ENCODE measurements at places on chromosomes 2 and 18.

DNA sequence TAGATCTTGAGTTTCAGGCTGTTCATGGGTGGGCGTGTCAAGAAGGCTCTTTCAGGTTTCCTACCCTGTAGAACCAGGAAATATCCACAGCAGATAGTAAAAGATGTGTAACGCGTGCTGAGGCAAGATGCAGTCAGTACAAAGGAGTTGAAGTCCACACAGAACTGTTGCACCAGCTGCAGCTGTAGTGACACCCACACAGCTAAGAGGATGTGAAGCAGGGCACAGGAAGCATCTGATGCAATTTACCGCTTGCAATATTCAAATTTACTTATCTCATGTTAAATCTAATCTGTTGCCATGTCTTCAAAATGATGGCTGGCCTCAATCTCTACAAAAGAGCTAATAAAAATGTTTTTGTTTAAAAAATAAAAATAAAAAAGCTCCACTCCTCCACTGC lies 132.8 kb downstream of the ARHGAP15 start:
- DNase-seq = no peak

- no peak for DNase-seq
These were observed 159.0 kb downstream of the ZNF516 start for GRCh38 chr18:76335859-76336640.

- DNase-seq = no peak
These were observed 550.2 kb downstream of the STK39 start for GRCh38 chr2:167697194-167697593.

GRCh38 chr2:159130302-159130701 lies 156.2 kb downstream of the WDSUB1 start:
- no peak for DNase-seq
